ENCODE measurements at places on chromosomes 13 and 19. TPM values are rescaled to one million over a fixed set of nuclear protein-coding genes. Genes with fewer than 3 reads are reported as not detected.
A peak's percentile ranks its signal among the peaks of the same experiment; 100 is the strongest.

DNA sequence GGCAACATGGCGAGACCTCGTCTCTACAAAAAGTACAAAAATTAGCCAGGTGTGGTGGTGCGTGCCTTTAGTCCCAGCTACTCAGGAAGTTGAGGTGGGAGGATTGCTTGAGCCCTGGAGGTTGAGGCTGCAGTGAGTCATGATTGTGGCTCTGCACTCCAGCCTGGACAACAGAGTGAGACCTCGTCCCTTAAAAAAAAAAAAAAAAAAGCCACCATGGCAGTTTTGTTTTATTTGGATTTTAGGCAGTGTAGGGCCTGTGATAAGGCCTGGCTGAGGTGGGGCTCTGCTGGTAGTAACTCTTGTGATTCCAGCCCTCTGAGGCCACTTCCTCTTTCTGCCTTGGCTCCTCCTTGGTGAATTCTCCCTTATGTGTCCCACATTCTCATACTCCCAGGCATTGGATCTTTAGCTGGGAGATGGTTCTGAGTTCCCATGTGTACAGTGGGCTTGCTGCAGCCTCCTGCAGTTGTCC is 39.2 kb downstream of the GATAD2A start:
- DNase-seq = peak; percentile 25

DNA sequence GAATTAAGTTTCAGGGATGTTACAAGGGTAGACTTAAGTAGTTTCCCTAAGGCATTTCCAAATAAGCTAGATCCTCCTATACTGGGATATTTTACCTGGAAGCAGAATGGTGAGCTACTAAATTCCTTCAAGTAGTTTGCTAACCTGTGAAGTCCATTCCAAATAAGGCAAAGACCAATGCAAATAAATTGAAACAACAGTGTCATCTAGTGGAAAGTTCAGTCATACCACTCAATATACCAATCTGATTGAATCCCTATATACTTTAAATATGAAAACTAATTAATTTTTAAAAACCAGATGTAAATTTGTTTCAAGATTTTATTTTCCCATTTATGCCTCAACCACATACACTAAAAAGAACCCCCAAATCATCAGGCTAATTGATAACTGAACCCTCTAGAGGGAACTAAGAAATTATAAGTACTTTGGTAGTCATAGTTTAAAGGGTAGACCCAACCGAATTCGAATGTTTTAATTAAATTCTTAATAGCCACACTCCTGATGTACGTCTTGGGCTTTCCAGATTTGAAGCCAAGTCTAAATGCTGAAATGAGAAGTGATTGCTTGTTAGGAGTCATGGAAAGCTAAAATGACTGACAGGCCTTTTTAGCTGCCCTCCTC is 223.7 kb downstream of the TBC1D4 start:
- no peak for DNase-seq

DNA sequence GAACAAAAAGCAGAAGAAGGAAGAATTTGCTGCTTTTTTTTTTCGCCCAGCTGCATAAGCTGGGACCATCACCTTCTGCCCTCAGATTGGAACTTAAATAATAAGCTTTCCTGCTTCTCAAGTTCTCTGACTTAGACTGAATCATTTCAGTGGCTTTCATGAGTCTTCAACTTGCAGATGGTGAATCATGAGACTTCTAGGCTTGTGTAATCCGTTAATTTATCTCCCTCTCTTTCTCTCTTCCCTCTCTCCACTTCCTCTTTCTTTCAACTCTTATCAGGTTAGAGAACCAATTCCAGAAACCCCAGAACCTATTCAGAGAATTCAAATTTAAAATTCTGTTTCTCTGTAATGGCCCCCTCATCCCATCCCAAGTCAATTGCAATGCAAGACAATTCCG is 1153.7 kb downstream of the PCDH9 start:
- no peak for DNase-seq

- no peak for DNase-seq
Measured at GRCh38 chr13:20685092-20685491, 18.4 kb upstream of the IL17D start.

GRCh38 chr19:41606215-41606837 is 20.5 kb downstream of the CEACAM4 start:
- no peak for DNase-seq

- DNase-seq = no peak
Measured at GRCh38 chr13:98500963-98501421, 75.9 kb downstream of the STK24 start.

GRCh38 chr13:40514802-40515201 is 151.6 kb downstream of the FOXO1 start:
- DNase-seq = no peak

- DNase-seq = no peak
Measured at GRCh38 chr13:106246666-106247188, 288.7 kb downstream of the EFNB2 start.

DNA sequence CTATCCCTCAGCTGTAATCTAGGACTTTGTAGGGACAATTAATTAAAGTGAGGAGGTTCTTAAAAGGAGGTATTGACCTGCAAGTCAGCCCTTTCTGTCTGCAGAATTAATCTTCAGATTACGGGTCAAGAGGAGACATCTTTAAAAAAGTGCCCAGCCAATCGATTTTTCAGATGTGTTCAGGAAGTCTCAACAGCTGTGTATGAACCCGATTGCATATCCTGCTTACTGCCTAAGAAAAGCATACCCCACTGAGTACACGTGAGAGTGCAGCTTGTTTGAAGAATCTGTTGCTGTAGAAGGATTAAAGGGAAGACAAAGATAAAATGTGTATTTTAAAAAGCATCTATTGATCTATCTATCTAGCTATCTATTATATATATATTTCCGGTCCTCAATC is 1194.5 kb downstream of the UQCRFS1 start:
- no peak for DNase-seq

Gene CPB2
- not detected for total RNA-seq

Gene ZNF776
- total RNA-seq = 16.1 TPM

DNA sequence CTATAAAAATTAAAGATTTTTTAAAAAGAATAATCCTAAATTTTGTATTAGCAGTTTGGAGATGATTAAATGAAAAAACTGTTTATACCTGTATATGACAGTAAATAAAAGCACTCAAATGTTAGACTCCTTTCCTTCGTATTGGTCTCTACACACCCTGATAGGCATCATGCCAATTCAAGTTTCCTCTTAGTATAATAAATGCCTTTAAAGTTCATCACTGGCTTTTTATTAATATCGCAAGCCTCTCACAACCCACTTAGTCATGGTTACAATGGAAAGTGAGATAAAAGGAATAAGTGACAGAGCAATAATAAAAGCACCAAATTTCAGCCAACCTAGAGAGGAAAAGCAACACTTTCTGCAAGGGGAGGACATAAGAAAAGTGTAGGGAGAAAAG is 102.2 kb downstream of the PIBF1 start:
- no peak for DNase-seq

DNA sequence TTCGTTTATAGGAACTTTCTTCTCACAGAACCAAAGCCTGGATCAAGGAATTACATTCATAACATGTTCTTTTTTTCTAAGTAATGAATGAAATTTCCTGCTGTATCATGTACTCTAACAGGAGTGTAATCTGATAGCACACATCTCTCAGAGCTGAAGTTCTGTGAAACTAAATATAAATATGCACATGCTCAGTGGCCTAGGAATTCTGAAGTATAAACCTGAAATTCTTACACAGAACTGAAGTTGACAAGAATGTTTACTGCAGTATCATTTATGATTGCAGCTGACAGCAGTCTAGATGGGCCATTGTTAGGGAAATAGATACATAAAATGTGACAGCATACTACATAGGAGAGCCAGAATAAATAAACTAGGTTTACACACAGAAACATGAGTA is 54.5 kb downstream of the USP12 start:
- DNase-seq = no peak

Gene TNFSF13B
- 11.7 TPM for total RNA-seq

DNA sequence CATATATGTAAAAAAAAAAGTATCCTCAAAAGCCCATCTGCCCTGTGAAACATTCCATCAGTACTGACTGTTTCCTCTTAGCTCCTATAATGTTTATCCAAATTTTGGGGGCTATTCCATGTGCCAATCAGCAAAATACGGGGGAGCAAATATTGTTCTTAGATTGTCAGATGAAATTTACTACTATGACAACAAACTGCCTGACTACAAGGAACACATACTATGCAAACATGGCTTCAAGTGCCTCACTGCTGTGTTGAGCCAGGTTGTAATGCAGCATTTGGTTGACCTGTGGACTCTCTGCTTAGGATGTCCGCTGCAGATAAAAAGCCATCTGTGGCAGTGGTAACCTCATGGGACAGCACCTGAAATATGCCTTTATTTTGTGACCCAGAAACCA is 98.2 kb upstream of the SCEL start:
- DNase-seq = no peak

Gene KANK2
- total RNA-seq = 2.0 TPM

GRCh38 chr19:3055741-3056416 is 6.4 kb downstream of the TLE5 start:
- DNase-seq = no peak

DNA sequence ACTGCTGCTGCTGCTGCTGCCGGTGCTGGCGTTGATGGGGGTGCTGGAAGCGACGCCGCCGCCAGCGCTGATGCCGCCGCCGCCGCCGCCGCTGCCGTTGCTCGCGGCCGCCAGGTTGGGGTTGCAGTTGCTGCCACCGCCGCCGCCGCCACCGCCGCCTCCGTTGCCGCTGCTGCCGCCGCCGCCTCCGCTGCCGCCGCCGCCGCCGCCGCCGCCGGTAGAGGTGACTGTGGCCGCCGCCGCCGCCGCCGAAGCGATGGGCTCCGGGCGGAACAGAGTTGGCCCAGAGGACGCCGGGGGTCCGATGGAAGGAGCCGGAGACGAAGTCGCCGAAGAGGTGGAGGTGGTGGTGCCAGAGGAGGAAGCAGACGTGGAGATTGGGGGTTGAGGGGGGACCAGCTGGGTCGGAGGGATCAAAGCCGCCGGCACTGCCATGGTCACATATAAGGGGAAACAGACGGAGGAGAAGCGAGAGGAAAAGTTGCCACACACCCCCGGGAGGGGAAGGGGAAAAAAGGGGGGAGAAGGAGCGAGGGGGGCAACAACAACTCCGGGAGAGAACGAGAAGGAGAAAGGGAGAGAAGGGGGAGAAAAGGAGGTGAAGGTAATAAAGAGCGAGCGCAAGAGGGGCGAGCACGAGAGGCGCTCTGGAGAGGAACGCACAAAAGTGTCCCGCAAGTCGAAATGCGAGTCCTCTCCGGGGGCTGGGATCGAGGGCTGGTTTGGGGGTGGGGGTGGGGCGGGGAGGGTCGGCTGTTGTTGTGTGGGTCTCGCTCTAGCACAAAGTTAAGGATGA is 471 bp downstream of the DACH1 start:
- DNase-seq = peak; percentile 22

GRCh38 chr13:30892966-30893365 is 13.1 kb upstream of the MEDAG start:
- no peak for DNase-seq

- DNase-seq = no peak
Measured at GRCh38 chr19:27779954-27780353, 1433.0 kb downstream of the UQCRFS1 start.

GRCh38 chr19:55809381-55810058 is 22.3 kb downstream of the NLRP11 start:
- DNase-seq = peak; percentile 14

DNA sequence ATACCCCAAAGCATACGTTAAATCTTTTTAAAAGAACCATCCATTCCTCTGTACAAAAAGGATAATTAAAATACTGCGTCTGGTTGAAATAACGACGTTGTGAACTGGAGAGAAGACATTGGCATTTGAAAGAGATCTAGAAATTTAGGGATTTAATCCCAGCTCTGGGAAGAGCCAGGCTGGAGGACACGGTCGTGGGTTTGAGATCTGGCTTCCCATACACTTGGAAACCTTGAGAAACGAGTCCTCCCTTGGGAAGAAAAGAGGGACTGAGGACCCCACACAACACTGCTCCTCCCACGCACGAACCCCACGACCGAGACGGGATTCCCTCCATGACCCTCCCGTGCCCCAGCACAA is 625 bp downstream of the ZNF709 start:
- DNase-seq = no peak

DNA sequence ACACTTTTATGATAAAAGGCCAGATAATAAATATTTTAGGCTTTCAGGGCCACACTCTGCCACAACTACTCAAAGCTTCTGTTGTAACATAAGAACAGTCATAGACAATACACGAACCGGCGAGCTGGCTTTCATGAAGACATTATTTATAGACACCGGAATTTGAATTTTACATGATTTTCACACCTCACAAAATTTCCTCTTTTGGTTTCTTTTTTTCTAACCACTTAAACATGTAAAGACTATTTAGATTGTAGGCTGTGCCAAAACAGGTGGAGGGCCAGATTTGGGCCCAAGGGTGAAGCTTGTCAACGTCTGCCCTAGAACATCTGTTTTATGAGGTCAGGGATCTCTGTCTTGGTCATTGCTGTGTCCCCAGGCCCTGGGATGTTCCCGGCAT is 29.7 kb upstream of the FXYD3 start:
- DNase-seq = no peak

DNA sequence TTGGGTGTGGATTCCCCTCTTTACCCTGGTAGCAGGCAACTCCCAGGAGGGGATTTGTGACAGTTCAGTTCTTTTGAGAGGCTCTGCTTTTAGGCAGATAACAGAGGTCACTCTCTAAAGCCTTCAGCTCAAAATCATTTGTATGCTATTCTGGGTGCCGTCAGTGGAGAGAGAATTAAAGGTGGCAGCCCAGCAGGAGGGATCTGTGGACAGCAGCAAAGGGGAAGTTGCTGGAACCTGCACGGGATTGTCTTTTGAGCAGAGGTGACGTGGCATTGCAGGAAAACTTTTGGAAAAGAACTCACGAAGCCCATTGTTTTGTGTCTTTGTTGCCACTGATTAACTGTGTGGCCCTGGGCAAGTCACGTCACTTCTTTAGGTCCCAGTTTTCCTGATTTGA is 62.4 kb upstream of the C1QTNF9 start:
- no peak for DNase-seq

GRCh38 chr19:48123907-48124651 is 13.5 kb upstream of the PLA2G4C start:
- no peak for DNase-seq

DNA sequence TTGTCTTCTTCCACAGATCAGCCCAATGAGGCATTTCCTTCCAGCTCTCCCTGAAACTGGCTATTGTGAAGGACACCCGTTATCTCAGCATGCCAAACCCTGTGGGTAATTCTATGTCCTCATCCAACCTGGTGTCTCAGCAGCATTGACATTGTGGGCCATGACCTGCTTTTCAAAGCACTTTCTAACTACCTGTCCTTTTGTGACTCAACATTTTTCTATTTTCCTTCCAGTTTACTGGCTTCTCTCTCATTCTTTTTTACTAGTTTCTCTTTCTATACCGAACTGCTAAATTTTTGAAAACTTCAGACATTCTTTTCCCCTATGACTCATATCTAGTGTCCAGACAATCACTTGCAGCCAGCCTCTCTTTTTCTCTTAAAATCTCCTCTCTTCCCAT is 136.4 kb upstream of the HTR2A start:
- no peak for DNase-seq

Gene NOVA2
- total RNA-seq = 0.04 TPM

- no peak for DNase-seq
Measured at GRCh38 chr13:110057052-110057451, 249.9 kb downstream of the COL4A1 start.

- no peak for DNase-seq
Measured at GRCh38 chr13:35499676-35500075, 23.2 kb upstream of the MAB21L1 start.

Gene ERICH4
- total RNA-seq = not detected

Data from activated CD4-positive, alpha-beta T cell treated with anti-CD3 and anti-CD28 coated beads, Interleukin-2, amount 10 ng/mL, durations not matched to agents 7 days and 5 days (primary cell).